ENCODE measurements at places on chromosomes 13 and 19.

- DNase-seq, result no peak
Observed at GRCh38 chr13:52849291-52850071, 1.0 kb upstream of the PCDH8 start.

DNA sequence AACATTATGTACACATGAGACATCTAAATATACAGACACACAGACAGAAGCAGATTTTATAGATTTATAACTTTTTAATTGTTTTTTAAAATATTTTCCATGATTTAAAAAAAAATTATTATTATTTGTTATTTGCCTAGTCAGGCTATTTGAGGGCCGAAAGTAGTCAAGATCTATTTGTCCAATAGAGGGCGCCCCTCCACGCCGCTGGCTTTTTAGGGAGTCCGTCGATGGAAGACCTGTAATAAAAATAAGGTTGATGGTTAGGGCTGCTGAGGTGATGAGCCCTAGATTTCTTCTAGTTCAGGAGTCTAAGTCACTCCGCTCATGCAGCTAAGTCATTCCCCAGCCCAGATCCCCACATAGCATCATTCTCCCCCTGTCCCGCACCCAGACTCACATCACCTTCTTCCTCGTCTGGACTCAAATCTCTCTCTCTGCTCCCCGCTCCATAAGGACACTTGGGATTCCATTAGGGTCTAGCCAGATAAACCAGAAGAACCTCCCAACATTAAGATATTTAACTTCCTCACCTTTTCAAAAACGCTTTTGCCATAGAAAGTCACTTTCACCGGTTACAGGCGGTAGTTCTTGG is 33.9 kb upstream of the CEACAM21 start:
- DNase-seq, result no peak

DNA sequence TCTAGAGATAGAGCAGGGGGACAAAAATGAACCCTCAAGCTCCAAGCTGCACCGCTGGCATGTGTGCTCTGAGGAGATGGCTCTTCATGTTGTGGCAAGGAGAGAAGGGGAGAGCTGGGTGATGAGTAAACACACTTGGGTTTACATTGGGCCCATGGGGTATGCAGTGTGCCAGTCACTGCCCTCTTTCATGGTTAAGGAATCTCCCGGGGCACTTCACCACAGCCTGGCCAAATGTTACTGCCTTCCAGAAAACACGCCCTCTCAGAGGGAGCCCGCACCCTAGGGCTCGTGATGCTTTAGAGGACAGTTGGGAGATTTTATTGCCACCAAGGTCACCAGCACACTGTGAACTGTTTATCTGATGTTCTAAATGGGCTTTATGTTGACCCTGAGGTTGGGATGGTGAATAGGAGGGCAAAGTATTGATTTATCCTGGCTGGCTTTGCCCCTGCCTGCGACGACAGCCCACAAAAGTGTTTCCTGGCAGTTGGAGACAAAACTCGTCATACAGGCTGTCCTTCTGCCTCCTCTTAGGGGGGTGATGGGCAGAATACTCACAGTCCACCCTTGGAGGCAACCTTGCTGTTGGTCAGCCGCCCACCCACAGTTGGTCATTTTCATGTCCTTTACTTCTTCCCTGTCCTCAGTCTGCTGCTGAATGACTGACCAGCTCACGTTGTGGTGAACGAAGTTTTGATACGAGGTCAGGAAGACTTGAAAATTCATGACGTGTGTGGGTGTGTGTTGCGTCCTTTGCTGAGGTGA is 156.9 kb downstream of the STK24 start:
- DNase-seq, result no peak

GRCh38 chr13:95573221-95573620 is 20.7 kb downstream of the CLDN10 start:
- peak; percentile 72 for DNase-seq

GRCh38 chr19:20078581-20079031 is 806 bp downstream of the ZNF90 start:
- DNase-seq, result peak; percentile 10

DNA sequence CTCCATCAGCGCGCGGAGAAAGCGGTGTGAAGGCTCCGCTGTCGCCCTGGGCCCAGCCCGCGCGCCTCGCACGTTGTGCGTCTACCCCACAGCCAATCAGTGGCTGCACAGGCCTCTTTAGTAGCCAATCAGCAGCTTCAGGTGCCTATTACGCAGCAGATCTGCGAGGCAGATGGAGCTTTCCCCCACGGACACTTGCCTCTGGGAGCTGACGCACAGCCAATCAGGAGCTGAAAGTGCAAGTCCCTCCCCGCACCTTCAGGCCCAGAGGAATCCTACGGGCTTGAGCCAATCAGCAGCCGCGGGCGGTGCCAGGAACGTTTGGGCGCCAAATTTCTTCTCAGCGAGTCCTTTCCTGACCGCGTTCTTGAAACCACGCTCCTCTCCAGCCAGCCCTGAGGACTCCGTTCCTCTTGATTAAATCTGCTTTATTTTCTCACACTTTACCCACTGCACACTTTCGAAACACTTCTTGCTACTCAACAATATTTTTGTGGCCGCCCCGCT is 39.9 kb downstream of the SIGLEC7 start:
- no peak for DNase-seq

DNA sequence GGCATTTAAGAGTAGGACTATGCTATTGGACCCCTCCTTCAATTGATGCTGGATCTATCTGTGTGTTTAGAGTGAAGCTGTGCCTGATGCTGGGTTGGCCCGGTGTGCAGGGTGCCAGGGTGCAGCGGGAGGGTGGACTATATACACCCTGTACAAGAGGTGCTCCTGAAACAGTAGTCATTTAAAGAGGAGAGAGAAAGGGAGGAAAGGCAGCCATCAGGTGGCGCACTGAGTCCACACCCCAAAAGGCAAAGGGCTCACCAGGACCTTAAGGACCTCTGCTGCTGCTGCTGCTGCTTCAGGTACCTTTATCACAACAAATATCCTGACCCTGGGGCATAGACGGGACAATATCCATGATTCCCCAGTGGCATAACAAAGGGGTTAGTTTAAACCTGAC is 39.4 kb downstream of the ZNF136 start:
- DNase-seq, result no peak

- no peak for DNase-seq
Observed at GRCh38 chr13:98564204-98564603, 12.7 kb downstream of the STK24 start.

- DNase-seq, result no peak
Observed at GRCh38 chr19:3515891-3516422, 9.8 kb downstream of the FZR1 start.

GRCh38 chr13:20482787-20483186 is 42.9 kb downstream of the CRYL1 start:
- no peak for DNase-seq

DNA sequence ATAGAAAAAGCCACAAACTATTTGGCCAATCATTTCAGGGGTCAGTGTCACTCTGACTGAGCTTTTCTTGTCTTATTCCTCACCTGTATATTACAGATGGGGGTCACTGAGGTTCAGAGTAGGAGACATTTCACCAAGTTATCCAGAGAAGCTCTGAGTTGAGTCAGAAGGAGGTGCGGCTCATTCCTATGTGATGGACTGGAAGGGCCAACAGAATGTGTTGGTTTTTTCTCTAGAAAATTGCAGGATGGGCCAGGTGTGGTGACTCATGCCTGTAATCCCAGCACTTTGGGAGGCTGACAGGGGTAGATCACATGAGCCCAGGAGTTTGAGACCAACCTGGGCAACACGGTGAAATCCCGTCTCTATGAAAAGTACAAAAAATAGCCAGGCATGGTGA is 24.5 kb upstream of the ZNF83 start:
- peak; percentile 59 for DNase-seq

DNA sequence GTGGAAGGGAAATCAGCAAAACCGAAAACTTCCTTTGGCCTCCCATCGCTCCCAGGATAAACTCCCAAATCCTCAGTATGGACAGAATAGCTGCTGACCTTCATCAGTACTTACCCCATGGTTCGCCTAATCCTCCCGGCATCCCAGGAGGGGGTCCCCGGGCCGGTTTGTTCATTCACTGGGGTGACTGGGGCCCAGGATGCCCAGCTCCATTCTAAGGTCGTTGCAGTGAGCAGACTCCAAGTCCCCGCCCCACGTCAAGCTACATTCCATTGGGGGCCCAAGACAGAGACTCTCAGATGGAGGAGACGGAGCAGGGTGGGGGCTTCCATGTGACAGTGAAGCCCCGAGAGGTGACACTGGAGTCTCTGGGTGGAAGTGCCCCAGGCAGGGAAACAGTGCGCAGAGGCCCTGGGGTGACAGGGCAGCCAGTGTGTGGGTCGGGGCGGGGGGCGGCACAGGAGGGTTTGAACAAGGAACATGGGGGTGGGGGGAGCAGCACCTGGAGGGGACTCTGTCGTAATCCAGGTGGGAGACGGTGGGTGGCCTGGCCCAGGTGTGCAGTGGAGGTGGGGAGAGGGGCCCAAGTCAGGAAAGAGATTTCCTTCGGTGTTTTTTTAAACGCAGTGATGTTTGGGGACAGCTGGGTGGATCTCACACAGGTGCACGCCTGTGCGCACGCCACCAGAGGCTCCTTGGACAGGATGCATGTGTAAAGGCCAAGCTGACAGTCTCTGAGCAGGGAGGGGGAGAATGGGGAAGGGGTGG is 5.1 kb downstream of the SSBP4 start:
- no peak for DNase-seq

DNA sequence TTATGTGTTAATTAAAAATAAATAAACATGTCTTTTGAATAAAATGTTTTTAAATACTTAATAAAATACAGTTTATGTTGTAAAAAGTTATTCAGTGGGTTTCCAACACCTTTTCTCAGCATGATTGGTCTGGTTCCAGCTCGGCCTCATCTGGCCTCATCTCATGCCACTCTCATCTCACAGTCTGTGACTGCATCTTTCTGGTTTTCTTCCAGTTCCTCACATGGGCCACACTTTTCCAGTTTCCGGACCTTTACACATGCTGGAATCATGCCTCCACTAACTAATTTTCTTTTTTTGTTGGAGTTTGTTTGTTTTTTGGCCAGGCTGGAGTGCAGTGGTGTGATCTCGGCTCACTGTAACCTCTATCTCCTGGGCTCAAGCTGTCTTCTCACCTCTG is 82.5 kb downstream of the RUBCNL start:
- DNase-seq, result no peak

DNA sequence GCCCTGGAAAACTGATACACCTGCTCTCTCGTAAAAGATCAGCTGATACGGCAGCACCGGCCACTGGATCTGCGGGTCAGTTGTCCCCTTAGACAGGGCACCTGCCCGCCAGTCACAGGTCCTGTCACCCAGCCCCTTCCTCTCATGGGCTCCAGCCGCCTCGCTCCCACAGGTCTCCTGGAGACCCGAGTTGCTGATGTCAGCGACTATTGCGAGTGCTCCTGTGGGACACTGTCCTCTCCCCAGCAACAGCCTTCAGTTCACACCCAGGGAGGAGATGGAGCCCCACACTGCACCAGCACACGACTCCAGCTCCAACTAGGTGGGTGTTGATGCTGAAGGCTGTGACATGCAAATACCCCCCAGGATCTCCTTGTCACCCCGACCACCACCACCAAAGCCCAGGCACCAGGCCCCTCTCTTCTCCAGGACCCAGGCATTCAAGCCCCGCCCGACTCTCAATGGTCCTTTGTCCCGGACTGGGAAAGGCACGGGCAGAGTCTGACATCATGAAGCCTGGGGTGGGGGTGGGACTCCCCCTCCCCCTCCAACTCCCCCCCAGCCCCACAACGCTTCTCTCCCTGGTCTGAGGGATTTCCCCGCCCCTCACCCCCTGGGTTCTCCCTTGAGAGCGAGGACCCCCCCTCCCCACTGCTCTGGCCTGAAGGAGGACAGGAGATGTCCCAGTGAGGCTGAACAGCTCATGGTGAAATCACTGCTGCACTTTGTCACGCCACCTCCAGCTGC is 1.4 kb upstream of the MAG start:
- no peak for DNase-seq

DNA sequence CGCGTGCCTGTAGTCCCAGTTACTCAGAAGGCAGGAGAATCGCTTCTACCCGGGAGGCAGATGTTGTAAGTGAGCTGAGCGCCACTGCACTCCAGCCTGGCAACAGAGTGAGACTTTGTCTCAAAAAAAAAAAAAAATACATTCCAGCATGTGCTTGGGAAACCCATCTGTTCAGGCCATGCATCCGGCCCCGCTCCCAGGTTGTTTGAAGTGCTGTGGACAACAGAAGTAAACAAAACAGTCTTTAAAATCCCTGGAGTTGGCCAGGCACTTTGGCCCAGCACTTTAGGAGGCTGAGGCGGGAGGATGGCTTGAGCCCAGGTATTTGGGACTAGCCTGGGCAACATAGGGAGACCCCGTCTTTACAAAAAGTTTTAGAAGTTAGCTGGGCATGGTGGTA is 3.2 kb upstream of the PTPRS start:
- no peak for DNase-seq

DNA sequence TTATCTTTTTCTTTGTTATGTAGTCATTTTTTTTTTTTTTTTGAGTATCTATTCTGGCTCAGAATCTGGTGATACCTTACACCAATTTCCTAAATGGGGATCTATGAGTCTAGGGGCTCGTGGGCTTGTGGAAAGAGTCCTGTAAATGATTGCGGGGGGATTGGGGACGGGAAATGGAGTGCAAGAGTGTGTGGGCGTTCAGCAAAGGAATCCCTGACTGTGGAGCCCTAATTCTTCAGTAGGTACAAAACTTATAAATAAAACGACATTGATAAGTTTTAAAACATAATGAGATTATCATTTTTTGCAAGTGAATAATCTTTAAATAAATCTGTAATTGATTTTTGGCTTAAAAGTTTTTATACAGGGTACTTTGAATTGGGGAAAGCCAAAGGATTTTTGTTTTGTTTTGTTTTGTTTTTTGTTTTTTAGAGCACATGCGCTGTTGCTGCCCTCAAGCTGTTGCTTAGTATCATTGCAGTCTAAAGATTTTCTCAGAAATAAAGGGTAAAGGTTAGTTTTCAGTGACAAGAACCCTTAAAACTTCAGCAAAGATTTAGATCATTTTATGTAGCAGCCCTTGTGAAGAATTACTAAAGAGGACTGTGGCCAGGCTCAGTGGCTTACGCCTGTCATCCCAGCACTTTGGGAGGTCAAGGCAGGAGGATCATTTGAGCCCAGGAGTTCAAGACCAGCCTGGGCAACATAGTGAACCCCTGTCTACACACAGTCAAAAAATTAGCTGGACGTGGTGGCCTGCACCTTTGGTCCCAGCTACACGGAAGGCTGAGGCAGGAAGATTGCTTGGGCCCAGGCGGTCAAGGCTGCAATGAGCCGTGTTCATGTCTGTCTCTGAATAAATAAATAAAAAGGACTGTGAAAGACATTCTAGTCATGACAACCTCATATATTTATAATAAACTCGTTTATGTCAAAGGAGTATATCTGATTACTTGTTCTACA is 1.7 kb downstream of the ERCC5 start:
- DNase-seq, result peak; percentile 58

GRCh38 chr19:55340784-55341147 is 1.1 kb downstream of the KMT5C start:
- DNase-seq, result no peak

- DNase-seq, result no peak
Observed at GRCh38 chr19:16509141-16510061, 13.2 kb downstream of the C19orf44 start.

GRCh38 chr19:31594701-31595100 is 245.5 kb upstream of the TSHZ3 start:
- no peak for DNase-seq

All from renal cortical epithelial cell (primary cell).